ENCODE measurements at places on chromosomes 13 and 19. TPM values are rescaled to one million over a fixed set of nuclear protein-coding genes. Genes with fewer than 3 reads are reported as not detected.

DNA sequence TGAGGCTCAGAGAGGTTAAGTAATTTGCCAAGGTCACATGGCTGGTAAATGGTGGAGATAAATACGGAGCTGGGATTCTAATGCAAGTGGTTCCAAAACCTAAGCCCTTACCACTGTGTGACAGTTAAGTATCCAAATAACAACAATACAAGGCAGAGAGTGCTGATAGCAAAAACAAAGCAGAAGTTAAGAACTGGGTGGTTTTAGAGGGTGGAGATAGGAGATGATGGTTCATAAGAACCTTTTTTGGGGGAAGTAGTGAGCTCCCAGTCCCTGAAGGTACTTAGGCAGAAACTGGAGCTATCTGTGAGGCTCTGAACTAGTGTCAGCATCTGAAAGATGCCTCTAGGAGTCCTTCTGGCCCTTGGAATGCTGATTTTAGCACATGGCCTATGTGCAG lies 56.2 kb upstream of the UBE2L5 start:
- no peak for DNase-seq

DNA sequence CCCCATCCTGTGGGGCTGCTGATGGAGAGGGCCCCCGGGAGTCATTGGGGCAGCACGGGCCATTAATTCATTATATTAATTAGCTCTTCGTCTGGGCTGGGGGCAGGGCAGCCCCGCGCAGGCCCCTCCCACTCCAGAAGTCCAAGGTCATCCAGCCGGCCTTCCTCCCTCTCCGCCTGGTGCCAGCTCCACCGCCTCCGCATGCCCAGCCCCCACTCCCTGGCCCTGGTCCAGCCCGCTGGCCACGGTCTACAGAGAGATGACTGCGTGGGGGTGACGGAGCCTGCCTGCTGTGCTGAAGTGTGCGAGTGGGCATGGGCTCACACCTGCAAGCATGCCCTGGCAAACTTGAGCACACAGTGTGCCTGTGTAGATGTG lies 8.8 kb downstream of the IGLON5 start:
- DNase-seq, result no peak

DNA sequence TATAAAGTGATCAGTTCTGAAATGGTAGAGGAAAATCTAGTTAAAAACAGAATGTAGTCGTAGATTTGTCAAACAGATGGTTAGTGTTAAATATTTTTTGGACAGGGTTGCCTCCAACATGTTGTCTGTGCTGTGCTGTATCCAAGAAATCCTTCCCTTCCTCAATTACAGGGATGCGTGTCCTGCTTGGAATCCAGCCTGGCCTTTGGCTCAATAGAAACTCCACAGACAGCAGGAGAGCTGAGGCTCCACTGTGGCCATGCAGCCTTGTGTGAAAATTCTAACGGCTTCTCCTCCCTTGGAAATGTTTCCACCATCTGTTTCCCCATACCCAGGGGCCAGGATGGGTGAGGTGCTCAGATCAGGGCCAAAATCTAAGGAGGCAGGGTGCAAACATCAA lies 67.7 kb upstream of the USP29 start:
- DNase-seq, result no peak

GRCh38 chr13:85241060-85241459 lies 558.2 kb downstream of the SLITRK6 start:
- DNase-seq, result peak; percentile 5

GRCh38 chr13:113874177-113874576 lies 10.3 kb upstream of the GAS6 start:
- no peak for DNase-seq

DNA sequence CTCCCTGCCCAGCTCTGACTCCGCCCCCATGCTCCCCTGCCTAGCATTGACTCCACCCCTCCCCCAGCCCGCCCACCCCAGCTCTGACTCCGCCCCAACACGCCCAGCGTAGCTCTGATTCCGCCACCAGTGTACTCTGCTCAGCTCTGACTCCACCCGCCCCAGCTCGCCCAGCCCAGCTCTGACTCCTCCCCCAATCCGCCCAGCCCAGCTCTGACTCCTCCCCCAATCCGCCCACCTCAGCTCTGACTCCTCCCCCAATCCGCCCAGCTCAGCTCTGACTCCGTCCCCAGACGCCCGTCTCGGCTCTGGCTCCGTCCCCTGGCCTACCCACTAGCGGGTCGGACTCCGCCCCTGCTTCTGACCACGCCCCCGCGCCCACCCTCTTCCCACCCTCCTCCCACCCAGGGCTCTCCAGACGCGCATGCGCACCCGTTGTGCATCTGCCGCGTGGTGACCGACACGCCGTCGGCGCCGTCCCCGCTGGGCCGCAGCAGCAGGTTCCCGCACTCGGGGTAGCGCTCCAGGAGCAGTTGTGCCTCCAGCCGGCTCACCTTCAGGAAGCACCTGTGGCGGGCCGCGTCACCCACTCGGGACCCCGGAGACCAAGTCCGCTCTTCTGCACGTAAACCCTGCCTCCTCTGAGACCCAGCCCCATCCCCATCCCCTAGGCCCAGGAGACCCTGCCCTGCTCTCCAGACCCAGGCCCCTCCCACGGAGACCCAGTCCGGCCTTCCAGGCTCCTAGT lies 10.2 kb downstream of the STAP2 start:
- peak; percentile 89 for DNase-seq

GRCh38 chr13:35697186-35697730 lies 220.8 kb upstream of the MAB21L1 start:
- DNase-seq, result no peak

DNA sequence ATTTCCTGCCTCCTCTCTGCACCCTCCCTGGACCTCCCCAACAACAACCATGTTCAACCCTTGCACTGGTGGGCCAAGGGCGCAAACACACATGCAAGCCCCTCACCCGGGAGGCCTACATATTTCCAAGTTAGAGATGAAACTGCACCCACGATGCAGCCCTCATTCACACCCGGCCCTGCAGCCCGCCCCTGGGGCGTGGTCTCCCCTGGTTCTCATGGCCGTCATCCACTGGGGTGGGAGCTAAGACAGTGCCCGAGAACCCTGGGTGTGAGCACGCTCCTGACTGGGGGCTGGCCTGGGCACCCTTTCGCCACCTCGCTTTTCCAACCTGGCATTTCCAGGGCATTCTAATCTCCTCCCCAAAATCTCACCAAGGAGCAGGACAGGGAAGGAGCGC lies 7.0 kb upstream of the SLC7A10 start:
- DNase-seq, result no peak

- no peak for DNase-seq
Measured at GRCh38 chr19:46365561-46365960, 18.7 kb downstream of the PPP5C start.

DNA sequence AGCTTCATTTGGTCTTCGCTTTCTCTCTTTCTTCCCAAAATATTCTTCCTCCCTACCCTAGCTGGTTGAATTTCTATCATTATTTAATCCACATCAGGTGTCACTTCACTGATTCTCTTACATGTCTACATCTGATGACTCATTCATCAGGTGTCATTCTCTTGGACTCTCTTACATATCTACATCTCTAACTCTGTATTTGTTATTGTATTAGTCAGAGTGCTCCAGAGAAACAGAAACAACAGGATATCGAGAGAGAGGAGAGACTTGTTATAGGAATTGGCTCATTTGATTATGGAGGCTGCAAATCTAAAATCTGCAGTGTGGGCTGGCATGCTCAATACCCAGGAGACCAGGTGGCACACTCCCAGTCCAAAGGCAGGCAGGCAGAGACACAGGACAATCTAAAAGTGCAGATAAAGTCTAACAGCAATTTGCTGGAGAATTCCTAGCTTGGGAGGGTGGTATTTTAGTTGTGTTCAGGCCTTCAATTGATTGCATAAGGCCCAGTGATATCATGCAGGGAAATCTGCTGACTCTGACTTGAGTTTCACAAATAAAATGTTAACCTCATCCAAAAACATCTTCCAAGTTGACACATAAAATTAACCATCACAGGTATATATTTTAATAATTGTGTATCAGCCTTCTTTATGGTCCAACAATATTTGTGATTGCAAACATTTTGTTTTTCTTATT lies 541.4 kb upstream of the SLITRK5 start:
- no peak for DNase-seq

DNA sequence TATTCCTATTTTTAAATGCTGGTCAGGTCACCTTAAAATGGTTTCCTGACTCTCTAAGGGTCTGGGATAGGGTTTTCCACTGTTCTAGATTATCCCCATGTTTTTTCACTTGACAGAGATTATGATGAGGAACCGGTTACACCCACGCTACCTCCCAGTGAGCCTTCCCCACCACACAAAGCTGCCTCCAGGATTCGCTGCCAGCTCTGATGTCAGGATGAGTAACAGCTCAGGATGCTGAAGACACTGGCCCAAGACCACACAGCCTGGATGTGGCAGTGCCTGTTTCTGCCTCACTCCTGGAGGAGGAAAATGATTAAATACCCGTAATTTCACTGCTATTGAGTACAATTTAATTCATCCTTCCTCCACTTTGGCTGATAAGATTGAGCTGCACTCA lies 22.9 kb downstream of the ZNF114 start:
- DNase-seq, result peak; percentile 80

- peak; percentile 71 for DNase-seq
Measured at GRCh38 chr19:13155472-13156359, 5.5 kb downstream of the IER2 start.

DNA sequence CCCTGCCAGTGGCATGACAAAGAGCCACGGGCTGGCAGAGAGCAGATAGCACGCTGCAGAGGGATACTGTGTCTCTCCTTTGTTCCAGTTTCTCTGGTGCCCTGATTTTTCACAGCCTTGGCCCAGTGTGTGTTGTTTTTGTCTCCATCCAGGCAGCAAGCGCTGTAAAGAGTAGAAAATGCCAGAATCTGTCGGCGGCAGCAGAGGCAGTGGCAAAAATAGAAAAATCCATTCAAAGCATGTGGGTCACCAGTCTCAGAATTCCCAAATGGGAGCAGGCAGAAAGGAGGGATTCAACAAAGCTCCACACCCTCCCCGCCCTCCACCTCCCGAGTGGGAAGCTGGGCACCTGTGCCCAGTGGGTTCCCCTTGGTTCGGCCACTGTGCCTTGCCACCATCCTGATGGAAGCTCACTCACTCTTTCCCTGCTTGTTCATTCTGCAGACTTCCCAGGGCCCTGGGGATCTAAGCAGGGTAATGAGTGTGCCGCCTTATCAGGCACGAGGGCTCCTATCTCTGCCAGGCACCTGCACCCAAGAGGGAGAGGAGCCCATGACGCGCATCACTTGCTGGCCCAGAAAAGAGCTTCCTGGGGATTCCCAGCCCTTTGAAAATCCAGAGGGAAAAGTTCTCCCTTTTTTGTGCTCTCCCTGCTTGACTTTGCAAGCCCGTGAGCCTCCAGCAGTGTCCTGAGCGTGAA lies 416.9 kb downstream of the IRS2 start:
- DNase-seq, result no peak

DNA sequence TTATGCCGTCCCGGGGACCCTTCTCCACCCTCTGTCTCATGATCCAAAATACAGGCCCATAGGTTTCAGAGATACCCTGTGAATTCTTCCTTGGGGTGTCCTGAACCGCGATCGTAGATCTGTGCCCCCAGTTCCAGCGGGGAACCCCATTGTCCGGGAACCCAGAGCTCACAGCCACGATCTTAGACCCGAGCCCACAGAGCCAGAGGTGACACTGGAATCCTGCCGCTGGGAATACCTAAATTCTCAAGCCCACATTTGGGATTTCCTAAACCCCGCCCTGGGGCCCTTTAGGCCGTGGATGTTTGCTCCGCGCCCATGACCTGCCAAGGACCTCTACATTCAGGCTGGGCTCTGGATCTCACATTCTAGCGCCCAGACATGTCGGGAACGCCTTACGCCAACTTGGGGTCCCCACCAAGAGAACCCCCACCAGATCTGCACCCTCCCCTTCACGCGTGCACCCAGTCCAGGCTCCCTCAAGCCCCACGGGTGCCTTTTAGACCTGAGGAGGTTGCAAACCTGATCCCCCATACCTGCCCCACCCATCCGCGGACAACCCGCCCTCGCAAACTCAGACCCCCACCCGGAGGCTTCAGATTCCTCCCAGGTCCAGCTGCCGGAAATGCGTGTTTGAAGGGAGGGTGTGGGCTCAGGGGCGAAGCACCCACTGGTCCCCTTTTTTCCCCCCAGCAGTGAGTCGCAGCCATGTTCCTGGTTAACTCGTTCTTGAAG lies 605 bp downstream of the CAPNS1 start:
- DNase-seq, result no peak

- no peak for DNase-seq
Measured at GRCh38 chr13:28049215-28049614, 51.2 kb downstream of the FLT3 start.

DNA sequence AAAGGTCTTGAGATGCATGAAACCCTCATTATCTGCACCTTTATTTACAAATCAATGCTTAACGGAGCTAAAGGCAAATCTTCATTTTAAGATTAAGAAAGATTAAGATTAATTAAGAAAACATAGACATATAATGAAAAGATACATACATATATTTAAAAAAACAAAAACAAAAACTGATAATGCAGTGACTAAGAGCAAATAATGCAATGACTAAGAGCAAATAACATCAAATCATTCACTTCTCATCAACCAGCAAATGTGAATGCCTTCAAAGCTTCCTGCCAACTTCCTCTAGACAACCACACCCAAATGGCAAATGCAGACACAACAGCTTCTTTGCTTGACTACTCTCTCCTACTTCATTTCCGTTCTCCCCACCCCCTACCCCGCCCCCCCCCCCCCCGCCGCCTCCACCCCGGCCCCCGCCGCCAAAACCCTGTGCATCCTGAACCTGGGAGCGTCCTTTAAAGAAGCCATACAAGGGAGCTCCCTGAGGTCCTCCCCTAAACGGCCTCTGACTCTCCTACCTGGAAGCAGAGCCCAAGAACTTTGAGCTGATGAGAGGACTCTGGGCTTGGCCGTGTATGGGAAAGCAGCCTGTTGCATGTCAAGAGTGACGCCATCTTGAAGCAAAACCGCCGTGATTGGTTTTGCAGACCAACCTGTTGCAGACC lies 24.5 kb downstream of the TEX101 start:
- DNase-seq, result peak; percentile 4

DNA sequence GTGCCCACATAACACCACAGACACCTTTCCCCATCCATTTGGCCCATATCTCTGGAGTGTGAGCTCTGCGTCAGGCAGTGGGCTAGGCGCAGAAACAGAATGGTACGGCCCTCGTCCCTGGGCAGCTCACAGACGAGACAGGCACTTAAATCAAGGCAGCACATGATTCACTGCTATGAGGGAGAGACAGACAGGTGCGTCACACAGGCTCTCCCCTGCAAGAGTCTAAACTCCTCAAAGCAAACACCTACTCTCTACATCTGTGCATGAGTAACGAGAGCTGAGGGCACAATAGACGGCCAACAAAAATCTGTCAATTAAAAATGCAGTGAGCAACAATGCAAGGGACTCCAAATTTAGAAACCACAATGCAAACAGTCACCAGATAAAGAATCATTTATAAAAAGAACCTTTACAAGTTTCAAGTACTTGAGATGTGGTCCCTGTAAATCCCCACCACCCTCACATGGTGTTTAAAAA lies 348.9 kb downstream of the UQCRFS1 start:
- DNase-seq, result no peak

The KL gene
- not detected for total RNA-seq

The PRODH2 gene
- not detected for total RNA-seq

The ZNF599 gene
- total RNA-seq, result 7.0 TPM

The AXL gene
- total RNA-seq, result 474 TPM

The CCDC70 gene
- not detected for total RNA-seq

The PTPRH gene
- 0.39 TPM for total RNA-seq
